Renal cortex interstitium (tissue), 15 donors: ENCODE measurements at places on chromosomes 12 and 14.

DNA sequence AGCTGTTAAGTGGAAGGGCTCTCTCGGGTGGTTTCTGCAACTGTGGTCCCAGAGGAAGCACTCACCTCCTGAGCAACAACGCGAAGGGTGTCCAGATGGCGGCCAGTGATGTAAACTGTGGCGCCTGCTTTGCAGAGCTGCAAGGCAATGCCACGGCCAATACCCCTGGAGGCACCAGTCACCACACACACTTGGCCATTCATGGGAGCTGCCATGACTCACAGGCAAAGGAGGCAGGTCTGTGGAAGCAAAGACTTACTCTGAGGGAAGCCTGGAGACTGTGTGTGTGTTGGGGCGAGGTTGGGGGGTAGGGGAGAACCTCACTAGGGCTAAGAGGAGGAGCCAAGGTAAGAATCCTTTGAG lies 707 bp downstream of the DHRS1 start:
- no peak for DNase-seq

GRCh38 chr14:93788293-93788542 lies at the start of gene PRIMA1:
PRIMA1 (minus strand) TSS chr14:93788485; CDS start chr14:93787718, 767 bp downstream.
- DNase-seq, result no peak

DNA sequence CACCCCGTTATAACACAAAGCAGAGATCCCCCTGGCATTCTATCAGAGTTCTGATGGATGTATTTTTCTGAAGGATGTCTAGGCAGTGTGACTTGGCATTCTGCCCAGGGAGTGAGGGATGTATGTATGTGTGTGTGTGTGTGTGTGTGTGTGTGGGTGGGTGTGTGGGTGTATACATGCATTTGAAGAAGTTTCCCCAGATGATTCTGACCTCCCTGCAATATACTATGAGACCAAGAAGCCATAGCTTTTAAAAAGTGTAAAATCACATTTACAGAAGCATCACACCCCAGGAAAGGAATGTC lies 59.7 kb upstream of the NAP1L1 start:
- no peak for DNase-seq

GRCh38 chr12:100826323-100826722 lies 31.7 kb downstream of the ANO4 start:
- DNase-seq, result peak; percentile 60

DNA sequence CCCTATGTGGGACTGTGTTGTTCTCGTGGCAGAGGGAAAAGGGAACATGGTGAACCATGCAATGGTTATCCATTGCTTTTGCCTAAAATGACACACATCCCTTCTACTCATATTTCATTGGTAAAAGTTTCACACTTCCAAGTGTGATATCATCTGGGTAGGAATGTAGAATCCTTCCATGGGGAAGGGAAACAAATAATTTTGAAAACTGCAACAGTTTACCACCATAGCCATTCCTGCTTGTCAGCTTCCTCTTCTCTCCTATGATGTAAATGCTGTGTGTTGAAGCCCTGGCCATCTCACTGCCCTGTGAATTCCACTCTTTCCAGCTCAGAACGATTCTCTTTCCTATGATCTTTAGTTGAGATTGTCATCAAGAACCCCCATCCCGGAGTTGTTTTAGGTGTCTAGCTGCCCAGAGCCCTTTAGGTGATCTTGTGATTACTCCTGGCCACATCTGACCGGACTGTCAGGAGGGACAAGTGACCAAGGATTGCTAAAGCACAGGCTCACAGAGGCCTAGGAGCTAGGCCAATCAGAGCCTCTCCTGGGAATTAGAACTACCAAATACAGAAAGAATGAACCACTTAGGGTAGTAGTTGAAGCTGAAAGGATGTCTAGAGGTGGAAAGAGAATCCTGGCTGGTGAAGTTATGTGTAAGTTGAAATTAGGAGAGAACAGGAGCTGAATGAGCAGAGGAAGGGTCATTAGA lies 84.6 kb downstream of the VCPKMT start:
- DNase-seq, result no peak

DNA sequence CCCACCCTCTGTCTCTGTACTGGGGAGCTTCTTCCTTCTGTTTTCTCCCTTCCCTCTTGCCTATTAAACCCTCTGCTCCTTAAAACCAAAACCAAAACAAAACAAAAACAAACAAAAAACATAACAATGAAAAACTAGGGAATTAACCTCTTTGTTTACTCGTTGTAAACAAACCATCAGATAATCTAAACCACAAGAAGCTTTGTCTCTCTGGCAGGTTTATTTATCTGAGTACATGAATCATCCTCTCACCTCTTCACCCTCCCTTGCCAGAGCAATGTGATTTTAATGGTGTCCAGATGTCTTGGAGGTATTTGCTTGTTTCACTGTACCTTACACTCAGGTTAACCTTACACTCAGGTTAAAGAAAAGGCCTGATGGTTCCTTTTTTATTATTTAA lies 66.1 kb downstream of the DYRK2 start:
- DNase-seq, result no peak

DNA sequence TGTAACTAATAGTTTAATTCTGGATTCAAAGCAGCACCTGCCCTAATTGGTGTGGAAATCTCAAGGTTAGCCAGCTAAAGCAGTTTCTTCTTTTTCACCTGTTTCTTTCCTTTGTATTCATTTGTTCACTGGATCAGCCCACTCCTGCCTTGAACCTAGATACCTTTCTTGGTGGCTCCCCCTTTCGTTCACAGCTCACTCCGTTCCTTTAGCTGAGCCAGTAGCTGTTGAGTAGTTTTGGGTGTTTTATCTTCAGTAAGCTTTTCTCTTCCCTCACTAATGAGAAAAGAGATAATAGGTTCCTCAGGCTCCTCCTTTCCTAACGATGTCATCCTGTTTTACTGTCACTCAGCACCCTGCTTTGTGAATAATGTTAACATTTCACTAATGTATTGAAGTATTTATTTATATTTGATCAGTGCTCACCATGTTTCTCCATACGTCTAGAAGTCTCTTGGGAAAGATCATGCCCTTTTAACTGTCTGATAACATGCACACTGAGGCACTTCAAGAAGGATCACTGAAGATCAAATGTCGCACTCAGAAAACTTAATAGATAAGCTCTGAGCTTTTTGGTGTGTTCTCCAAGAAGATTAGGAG lies 121.1 kb downstream of the TGFB3 start:
- DNase-seq, result no peak

- DNase-seq, result no peak
These were observed 145.5 kb downstream of the SLC6A15 start for GRCh38 chr12:84767079-84767478.

- DNase-seq, result no peak
These were observed 12.9 kb downstream of the PRKCH start for GRCh38 chr14:61334197-61334701.

DNA sequence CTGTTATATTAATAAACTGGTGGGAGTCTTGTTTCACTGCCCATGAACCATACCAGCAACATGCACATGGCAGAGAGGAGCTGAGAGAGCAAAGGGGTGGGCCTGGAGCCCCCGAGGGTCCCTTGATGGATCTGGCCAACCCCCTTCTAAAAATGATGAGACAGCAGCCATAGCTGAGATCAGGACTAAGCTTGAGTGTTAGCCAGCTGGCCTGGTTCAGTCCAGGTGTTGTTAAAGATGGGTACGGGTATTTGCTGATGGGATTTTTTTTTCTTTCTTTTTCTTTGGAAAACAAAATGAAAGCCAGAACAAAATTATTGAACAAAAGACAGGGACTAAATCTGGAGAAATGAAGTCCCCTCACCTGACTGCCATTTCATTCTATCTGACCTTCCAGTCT lies 16.0 kb downstream of the PCBP2 start:
- DNase-seq, result no peak

DNA sequence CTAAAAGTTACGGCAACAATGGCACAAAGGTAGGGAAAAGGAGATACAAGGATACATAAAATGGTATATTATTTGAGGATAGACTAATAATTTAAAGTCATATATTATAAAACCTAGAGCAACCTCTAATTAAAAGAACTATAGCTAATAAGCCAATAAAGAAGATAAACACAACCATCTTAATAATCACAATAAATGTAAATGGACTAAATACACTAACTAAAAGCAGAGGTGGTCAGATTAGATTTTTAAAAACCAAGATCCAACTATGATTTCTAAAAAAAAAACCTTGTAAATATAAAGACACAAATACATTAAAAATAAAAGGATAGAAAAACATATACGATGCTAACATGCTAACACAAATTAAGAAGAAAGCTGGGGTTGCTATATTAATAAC lies 10.7 kb upstream of the LLPH start:
- DNase-seq, result no peak

GRCh38 chr12:106771425-106771824 lies 3.1 kb upstream of the RIC8B start:
- DNase-seq, result no peak

DNA sequence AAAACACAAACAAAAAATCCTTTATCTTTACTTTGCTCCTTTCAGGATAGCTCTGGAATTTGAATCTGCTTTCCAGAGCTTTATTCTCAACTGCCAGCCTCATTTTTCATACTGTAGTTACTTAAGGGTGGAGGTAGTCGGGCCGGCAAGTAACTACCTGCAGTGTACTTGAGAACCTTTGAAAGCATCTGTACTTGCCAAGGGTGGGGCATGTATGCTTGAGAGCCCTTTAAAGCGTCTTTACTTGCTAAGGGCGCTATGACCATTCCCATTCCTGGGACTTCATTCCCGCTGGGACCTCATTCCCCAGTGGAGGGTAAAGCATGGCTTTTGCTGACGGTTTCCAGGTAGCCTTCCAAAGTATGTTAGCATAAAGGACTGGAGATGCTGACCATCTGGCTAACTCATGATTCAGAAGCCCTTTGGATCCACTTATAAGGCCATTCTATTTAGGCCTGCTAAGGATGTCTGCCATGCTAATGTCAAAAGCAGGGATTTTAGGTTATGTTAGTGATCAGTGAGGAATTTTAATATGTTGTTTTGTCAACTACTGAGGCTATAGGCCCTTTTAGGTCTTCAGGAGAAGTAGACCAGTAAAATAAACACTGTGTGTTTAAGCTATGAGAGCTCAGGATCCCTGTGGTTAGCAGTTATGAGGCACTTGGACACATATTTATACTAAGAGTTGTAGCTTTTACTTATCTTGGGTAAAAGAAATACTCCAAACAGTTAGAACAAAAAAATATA lies 74.9 kb downstream of the CRADD start:
- no peak for DNase-seq

DNA sequence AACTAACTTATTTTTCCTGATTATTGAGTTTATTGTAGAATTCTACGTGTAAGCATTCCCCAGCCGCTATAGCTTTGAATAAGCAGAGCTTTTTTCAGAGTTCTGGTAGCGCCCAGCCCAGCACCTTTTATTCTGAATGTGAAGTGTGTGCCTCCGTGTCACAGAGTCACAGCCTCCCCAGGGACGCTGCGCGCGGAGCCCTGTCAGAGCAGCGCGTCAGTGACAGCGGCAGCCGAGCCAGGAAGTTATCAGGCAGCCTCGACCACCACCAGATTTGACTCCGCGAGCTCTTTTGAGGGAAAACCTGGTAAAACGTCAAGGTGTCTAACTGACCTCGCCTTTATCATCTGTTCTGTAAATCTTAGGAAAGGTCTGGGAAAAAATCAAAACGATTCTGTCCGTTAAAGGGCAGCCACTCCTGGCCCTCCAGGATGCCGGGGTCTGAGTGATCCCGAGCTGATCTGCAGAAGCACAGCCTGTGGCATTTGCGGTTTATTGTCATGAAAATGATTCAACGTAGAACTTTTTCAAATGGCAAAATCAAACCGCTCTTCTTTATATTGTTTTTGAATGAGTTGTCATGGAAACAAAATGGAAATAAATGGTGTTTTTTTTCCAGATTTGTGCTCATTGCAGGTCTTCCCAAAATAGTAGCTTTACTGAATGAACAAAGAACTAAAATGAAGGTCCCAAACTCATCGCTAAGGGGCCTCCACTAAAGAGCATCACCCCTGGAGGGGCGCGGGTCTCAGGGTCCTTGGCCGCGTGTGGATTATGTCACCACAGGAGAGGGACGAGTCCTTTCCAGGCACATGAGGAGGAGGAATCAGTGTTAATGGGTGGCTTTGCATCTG lies 43.1 kb upstream of the MMP17 start:
- DNase-seq, result no peak

GRCh38 chr14:45211295-45211694 lies 41.7 kb downstream of the MIS18BP1 start:
- DNase-seq, result no peak

GRCh38 chr14:54715811-54716210 lies 148.9 kb downstream of the SAMD4A start:
- DNase-seq, result no peak

DNA sequence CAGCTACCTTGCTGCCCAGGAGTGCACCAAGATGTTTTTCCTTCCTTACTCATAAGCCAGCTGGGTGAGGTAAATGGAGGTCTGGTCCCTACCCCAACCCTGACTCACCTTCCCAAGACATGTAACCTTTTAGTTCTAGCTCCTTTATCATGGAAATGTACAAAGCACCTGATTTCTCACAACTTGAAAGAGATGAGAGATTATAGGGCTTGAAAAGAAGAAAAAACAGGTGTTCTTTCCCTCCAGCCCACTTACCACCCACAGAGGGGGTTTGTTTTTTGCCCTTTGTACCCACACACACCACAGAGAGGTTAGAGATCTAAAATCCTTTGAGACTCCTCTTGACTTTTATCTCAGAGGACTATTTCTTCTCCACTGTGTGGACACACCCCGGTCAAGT lies 21.1 kb downstream of the PLXNC1 start:
- DNase-seq, result no peak

DNA sequence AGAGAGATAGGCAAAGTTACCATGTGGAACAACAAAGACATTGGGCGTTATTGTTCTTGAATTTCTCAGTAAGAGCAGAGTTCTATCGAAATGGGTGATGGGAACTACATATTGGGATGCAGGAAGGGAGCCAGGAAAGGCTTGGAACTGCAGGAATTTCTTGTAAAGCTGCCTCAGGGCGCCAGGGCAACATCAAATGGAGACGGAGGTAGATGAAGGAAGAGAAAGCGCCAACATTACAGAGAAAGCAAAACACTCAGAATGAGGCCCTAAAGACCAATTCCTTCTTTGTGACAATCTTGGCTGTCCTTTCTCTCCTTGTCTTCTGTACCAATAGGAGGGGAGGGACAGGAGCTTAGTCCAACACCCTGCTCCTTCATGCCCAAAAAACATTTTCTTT lies 148.4 kb downstream of the RPAP3 start:
- no peak for DNase-seq

GRCh38 chr14:54213536-54213935 lies 183.3 kb upstream of the CDKN3 start:
- DNase-seq, result no peak

GRCh38 chr12:5648692-5649359 lies 216.9 kb downstream of the NTF3 start:
- peak; percentile 44 for DNase-seq

GRCh38 chr12:13365748-13366366 lies 169.3 kb downstream of the EMP1 start:
- DNase-seq, result no peak

GRCh38 chr12:77314378-77315052 lies 249.1 kb upstream of the E2F7 start:
- DNase-seq, result no peak

DNA sequence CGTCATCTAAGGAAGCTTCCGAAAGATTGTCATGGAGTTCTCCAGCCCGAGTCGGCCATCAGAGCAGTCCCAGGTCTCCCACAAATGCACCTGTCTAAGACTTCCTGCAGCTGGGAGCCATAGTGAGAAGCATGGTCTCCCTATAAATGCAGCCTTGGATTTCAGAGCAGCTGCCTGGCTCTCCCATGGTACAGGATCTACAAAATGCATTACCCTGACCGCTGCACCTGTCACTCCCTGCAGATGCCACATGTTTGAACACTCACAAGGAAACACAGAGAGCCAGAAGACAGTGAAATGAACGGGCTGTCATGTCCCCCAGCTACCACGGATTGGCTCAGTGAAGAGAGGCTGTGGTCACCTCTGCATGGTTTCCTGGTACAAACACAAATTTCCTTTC lies 702.7 kb downstream of the MED13L start:
- DNase-seq, result no peak

GRCh38 chr12:84502180-84502860 lies 410.3 kb downstream of the SLC6A15 start:
- DNase-seq, result no peak
